ENCODE measurements at places on chromosomes 5 and 9.
A peak's percentile ranks its signal among the peaks of the same experiment; 100 is the strongest.

GRCh38 chr9:79682076-79682736 lies 110.4 kb downstream of the TLE4 start:
- DNase-seq: peak; percentile 73

DNA sequence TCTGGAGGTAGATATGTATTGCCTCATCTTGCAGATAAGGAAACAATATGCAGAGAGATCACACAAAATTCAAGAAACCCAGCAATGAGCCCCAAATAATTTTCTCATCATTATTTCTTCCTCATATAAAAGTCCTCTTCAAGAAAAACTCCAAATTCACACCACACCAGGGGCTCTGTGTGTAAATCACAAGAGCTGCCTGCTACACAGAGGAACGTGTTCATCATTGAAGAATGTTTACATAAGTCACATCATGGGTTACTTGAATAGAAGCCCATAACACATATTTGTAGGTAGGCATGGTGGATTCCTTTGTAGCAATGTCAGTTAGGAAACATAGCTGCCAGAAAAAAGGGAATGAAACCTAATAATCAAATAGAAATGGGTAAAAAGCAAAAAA lies 308.1 kb upstream of the TLE4 start:
- no peak for DNase-seq

DNA sequence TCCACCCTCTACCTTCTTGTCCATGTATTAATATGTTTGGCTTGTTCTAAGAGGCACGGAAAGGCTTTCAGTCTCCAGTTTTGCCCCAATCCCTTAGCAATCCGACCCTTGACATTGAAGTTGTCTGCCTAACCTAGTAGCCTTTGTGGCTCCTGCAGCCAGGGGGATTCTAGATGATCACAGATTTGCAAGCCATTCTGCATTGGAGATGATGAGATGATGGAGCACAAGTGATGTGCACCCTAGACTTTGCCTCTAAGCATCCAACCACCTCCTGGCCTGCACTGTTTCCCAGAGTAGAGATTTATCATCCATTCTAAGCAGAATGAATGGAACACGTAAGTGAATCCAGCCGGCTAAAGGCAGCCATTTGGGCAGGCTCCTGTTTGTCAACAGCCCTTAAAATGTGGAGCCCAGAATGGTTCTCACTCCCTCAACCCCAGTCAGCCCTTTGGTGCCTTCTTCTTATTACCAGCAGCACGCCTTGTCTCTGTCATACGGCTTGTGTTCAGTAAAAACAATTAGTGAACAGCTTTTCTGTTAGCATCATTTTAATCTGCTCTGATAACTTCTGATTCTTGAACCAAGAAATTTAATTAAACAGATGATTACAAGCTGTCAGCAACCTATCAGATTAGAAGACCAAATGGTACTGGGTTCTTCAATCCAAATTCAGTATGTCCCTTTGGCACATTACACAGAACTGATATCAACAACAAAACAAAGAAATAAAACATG lies 5.7 kb upstream of the TRAF1 start:
- no peak for DNase-seq

DNA sequence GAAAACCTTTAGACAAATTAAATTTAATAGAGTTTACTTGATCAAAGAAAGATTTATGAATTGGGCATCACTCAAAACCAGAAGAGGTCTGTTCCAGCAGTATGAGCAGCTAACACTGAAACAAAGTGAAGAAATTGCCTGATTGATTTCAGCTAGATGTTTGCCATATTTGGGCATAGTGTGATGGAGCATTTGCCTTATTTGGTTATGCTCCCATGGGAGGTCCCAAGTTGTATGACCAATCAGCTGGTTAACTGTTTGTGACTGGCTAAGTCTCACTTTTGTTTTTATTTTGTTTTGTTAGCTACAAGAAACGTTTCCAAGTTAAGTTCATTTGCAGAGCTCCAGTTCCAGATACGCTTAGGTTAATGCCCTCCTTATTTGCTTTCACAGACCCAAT lies 53.3 kb upstream of the LMNB1 start:
- no peak for DNase-seq

- DNase-seq: no peak
Observed at GRCh38 chr9:86187121-86187520, 72.3 kb downstream of the C9orf153 start.

GRCh38 chr9:116842658-116843057 lies 155.6 kb downstream of the TRIM32 start:
- no peak for DNase-seq

- peak; percentile 74 for DNase-seq
Observed at GRCh38 chr9:2623288-2624050, 1.9 kb downstream of the VLDLR start.

DNA sequence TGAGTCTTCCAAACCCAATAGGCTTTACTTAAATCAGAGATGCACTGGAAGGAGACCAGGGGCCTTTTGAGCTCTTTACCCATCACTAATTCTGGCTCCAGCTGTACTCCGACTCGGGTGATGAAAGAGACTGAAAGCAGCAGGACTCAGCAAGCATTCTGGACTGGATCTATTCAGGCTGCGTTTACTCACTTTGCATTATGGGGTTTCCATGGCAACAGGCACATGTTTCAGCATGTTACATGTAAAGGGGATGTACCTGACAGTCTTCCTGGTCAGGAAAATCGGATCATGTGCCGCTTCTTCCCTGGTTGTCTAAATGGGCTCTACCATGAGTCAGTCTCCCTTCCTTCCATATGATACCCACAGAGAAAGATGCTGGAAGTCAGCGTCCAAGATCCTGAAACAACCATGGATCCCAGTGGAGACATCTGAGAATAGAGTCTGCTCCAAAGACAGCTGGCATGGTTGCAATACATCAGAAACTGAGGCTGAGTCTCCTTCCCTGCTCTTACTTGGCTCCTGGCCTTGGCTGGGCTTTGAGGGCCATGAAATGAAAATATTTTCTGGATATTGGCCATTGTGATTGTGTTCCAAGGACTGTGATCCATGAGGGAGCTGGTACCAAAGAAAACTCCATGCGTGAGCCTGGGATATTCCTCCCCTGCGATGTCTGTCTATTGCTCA lies 102.5 kb upstream of the TNC start:
- DNase-seq: no peak

DNA sequence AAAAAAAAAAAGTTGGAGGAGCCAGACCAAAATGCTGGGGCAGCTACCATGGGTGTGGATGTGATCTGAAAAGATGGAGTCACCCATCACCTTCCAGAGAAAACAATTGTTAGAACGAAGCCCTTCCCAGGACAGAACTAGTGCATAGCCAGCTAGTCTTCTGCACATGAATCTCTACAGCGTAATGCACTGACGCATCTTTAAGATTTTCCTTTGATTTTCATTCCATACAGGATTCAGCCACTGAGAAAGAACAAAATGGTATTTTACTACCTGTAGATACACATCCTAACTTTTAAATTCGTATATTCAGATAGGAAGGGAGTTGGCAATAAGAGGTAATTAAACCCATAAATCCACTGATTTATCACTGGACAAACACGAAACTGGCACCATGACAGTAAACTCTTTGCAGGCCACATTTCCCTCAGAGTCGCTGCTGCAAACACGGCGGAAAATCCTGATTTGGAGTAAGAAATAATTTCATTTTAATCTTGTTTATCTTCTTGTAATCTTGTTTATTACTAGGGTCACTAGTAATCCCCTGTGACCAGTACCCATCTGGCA lies 206.6 kb downstream of the SPOCK1 start:
- no peak for DNase-seq

GRCh38 chr9:95874303-95874988 lies 1.0 kb upstream of the ERCC6L2 start:
- DNase-seq: peak; percentile 30

DNA sequence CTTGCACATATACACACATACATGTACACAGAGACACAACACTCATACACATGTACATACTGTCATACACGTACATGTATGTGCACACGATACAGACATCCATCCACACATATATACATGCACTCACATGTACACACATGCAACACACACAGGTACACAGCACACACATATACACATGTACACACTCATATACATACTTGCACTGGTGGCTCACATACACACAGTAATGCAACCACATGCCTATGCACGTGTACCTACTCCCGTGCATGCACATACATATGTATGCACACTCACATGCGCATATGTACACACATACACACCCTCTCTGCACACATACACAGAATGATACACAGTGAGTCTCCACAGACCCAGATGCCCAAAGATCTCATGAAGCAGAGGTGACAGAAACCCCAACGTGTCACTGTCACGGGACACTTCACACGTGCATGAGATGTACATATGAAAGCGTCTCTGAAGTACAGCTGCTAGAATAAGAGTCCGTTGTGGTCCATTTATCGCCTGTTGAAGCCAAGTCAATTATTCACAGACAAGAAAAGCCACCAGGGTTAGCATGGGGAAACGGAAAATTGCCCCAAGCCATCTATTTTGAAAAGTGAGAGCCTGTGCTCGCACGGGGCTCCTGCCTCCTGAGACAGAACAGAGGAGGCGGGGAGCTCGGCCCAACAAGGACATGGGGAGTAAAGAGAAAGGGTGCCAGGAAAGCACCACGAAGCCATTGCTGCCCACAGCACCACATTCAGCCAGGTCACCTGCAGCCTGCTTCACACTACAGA lies 24.9 kb downstream of the LPCAT1 start:
- DNase-seq: no peak

DNA sequence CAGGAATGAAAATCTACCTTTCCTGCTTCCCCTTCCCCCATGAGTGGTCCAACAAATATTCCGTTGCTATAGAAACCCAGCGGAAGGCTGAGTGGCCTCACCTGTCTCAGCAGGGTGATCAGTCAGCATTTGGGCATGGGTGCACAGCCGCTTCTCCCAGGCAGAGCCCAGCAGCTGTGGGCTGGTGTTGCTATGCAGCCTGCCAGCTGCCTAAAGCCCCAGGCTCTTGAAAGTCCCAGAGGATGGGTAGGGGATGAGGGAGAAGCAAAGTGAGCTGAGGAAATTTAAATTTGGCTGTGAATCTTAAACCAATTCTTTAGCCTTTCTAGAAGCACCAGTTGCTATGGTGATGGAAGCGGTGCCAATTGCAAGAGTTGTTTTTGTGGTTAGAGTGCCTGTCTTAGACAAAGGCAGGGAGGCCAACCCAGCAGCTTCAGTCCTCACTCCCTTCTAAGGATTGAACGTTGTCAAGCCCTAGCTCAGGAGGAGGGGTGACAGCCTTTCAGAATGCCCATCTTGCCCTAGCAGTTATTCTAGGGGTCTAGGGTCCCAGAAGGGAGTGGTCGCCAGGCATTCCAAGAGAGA lies 151.5 kb upstream of the PITX1 start:
- no peak for DNase-seq

DNA sequence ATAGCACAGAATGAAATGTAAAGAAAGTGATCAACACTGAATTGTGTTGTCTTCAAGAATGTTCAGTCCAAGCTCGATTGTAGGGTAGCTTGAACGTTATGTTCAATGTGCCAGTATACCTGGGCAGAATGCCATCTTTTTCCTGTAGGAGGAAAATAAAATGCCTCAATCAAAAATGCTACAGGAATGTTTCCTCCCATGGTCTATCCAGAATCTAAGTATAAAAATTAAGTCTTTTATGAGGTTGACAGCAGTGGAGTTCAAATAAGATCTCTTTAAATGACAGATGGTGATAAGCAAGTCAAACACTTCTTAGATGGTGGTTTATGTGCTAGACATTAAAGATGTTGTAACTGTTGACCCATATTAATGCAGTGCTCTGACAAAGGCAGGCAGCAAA lies 488.6 kb downstream of the CSNK1G3 start:
- DNase-seq: no peak

GRCh38 chr5:96408841-96409538 lies 24.1 kb downstream of the PCSK1 start:
- no peak for DNase-seq

DNA sequence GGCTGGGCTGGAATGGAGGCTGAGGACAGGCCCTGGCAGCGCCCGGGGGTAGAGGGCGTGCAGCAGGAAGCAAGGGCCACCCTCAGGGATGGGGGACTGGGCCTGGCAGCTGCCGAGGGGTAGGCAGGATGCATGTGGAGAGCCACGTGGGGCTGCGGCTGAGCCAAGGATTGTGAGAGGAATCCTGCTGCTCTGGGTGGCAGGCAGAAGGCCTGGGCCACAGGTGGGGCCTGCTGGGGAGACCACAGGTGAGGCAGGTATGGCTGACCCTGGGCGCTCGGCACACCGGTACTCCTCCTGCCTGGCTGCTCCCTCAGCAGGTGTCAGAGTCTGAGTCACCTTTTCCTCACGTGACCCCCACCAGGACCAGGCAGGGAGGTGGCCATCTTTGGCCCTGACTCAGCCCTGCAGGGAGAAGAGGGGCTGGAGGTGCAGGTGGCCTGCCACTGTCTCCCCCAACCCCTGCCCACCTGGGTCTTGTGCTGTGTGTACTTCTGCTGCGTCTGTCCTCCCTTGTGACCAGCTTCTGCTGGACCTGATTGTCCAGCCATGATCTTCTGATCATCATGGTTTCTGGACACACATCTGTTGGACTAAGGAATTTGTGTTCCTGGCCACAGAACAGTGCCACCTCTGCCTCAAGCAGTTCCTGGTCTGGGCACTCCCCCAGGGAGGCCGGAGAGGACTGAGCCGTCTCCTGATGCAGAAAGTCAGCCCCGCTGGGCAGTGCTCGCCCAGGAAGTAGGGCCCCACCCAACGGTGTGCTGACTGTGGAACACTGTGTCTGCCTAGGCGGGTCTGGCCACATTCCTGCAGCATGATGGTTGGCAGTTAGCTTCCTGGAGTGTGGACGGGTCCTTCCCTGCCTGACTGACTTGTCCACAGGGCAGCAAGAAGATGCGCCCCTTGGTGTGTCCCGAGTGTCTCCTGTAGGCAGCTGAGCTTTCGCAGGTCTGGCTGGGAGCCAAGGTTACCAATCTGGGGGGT lies 6.4 kb downstream of the ARRDC1 start:
- peak; percentile 45 for DNase-seq

GRCh38 chr5:17157916-17158529 lies 59.4 kb upstream of the BASP1 start:
- DNase-seq: peak; percentile 42

DNA sequence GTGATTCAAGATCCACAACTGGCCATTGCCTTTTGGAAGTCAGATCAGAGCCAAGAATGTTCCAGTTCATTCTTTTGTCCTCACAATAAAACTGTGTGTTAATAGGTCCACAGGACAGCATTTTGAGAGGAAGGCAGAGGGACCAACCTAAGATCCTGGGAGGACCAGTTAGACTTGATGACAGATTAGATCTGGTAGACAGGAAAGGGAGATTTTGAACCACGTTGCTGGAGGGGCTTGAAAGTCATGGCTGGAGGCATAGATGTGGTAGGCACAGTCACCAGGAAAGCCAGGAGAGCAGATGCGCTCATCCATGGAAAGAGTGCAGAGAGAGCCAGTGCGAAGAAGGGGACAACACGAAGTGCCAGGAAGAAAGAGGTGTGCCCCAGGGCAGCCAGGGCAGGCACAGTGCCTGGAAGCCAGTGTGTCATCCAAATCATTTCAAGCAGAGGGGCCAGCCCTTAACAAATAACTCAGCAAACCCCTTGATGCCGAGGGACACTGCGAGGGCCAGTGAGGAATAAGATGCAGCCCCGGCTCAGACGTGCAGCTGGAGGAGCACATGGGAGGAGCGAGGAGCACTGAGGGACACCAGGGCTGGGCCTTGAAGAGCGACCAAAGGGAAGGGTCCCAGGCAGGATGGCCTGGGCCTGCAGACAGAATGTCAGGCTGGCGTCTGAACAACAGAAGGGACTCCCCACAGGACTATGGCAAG lies 12.8 kb upstream of the SLC2A8 start:
- DNase-seq: no peak
